ENCODE measurements at places on chromosomes 7 and 10. TPM values are rescaled to one million over a fixed set of nuclear protein-coding genes. Genes with fewer than 3 reads are reported as not detected.

PROSER2 gene
- total RNA-seq: 35.7 TPM

ANXA8 gene
- 10.1 TPM for total RNA-seq

CLCN1 gene
- total RNA-seq: not detected

CYP2W1 gene
- total RNA-seq: not detected

WIPF3 gene
- total RNA-seq: not detected

CACNB2 gene
- total RNA-seq: not detected

SPDYE16 gene
- total RNA-seq: under 0.01 TPM

ALOX5 gene
- 0.06 TPM for total RNA-seq

ZMIZ2 gene
- total RNA-seq: 6.5 TPM

GBX1 gene
- not detected for total RNA-seq

GPRIN2 gene
- total RNA-seq: 0.23 TPM

ZCCHC24 gene
- 4.3 TPM for total RNA-seq

OR2A42 gene
- total RNA-seq: not detected

ACTR1A gene
- total RNA-seq: 79.4 TPM

RSPH10B2 gene
- 0.11 TPM for total RNA-seq

HOXA13 gene
- 0.86 TPM for total RNA-seq

PLXDC2 gene
- total RNA-seq: 0.69 TPM

OTUD1 gene
- total RNA-seq: 1.1 TPM

ANKRD61 gene
- 0.89 TPM for total RNA-seq

FOXI2 gene
- total RNA-seq: not detected

AFAP1L2 gene
- 17.1 TPM for total RNA-seq

CYP26A1 gene
- 0.17 TPM for total RNA-seq

CALML5 gene
- not detected for total RNA-seq

Measured in Daoy (cell line).